Activated T-cell treated with anti-CD3 and anti-CD28 coated beads for 24 hours (primary cell): ENCODE measurements at places on chromosomes 6 and 20.

DNA sequence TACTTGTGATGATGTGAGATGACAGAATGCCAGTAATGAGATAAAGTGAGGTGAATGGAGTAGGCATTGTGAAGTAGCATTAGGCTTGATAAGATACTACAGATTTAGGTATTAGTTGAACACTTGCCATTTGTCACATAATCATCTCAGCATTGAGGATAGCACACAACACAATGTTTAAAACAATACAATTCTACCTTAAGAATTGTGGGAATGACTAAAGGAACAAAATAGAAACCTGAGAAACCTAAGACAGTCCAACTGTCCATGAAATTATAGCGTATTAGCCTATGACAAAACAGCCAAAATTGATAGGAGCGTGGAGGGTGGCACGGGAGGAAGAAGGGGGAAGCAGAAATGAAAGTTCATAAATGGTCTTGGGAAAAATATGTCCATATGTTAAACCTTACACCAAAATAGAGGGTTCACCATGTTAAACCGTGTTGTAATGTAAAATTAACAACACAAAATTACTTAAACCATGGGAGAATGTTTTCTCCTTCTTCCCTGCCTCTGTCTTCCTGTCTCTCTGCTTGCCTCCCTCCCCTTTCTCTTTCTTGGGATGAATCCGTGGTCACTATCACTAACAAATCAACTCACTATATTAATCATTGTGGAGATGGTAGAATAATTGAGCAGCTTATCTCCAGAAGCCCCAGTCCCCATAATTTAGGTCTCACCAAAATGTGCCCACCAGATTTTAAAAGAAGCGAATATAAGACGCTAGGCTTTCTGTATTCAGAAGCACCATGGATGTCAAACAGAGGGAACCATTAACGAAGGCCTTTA is 33.0 kb upstream of the HFE start:
- no peak for DNase-seq

DNA sequence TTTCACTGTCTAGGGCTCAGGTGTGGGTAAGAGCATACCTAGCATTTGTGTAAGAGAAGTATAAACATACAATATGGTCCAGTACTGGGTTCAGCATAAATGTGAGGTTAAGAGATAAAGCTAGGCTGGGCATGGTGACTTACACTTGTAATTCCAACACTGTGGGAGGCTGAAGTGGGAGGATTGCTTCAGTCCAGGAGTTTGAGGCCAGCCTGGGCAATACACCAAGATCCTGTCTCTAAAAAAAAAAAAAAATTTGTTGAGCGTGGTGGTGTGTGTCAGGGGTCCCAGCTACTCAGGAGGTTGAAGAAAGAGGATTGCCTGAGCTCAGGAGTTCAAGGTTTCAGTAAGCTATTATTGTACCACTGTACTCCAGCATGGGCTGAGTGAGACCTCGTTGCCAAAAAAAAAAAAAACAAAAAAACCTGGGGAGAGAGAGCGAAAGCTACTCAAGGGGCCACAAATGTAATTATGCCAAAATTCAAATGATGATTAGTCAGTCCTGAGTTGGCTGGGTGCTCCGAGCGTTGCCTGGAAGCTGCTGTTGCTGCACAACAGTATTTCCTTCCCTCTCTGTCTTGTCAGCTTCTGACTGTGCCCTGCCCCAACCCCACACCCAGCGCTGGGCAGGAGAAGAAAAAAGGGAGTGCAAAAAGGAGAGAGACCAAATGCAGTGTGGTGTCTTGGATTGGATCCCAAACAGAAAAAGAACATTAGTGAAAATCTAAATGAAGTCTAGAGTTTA is 24.0 kb downstream of the CMTR1 start:
- no peak for DNase-seq

DNA sequence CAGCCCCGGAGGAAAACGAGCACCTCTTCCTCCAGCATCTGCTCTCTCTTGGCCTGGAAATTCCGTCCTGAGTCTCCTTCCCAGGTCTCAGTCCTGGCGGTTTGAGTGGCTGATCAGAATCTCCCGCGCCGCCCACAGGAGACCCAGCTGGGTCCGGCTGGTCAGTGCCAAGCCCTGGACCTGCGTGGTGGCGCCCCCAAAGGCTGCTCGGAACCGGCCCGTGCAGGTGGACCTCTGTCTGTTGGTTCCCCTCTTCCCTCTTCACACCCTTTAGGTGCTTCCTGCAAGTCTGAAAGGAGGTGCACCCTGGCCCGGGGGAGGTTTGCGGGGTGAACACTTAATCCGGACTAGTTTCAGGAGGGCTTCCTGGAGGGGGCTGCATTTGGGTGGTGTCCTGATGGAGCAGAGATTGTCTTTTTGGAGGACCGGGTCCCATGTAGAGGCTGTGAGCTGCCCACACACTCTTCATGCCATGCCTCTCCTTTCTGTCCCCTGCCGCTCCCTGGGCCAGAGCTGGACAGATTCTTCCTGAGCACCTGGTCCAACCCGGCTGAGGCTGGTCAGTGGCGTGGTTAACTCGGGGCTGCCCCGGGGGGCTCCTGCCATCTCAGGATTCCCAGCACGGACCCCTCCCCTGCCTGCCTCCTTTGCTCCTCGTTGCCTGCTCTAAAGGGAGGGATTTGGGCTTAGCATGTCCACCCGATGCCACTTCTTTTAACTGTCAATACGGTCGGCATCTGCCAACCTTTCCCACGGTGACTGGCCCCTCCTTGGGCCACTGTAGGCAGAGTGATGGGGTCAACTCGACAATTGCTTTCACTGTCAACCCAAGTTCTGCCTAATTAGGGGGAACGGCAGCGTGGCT is 16.5 kb upstream of the BHLHE23 start:
- no peak for DNase-seq

GRCh38 chr6:39812853-39813533 is 20.8 kb downstream of the DAAM2 start:
- no peak for DNase-seq

- DNase-seq, result no peak
Observed at GRCh38 chr6:74596588-74596987, 609.3 kb downstream of the COL12A1 start.

DNA sequence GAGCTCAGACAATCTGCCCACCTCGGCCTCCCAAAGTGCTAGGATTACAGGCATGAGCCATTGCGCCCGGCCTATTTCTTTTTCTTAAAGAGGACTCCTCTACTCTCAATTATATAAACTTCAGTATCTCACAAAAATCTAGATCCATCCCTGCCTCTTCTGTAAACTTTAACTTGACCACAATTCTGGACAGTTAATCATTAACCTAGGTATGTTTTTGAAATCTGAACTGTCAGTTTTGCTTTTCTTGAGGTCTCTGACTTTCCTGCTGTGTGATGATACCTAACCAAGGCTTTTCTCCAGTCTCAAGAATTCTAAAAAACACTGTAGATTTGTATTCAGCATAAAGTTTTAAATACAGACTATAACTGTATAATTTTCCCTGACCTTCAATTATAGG is 388.2 kb upstream of the SYNCRIP start:
- no peak for DNase-seq

- no peak for DNase-seq
Observed at GRCh38 chr6:16146028-16146427, 17.1 kb downstream of the MYLIP start.

GRCh38 chr6:168342636-168343035 is 23.1 kb upstream of the DACT2 start:
- no peak for DNase-seq

DNA sequence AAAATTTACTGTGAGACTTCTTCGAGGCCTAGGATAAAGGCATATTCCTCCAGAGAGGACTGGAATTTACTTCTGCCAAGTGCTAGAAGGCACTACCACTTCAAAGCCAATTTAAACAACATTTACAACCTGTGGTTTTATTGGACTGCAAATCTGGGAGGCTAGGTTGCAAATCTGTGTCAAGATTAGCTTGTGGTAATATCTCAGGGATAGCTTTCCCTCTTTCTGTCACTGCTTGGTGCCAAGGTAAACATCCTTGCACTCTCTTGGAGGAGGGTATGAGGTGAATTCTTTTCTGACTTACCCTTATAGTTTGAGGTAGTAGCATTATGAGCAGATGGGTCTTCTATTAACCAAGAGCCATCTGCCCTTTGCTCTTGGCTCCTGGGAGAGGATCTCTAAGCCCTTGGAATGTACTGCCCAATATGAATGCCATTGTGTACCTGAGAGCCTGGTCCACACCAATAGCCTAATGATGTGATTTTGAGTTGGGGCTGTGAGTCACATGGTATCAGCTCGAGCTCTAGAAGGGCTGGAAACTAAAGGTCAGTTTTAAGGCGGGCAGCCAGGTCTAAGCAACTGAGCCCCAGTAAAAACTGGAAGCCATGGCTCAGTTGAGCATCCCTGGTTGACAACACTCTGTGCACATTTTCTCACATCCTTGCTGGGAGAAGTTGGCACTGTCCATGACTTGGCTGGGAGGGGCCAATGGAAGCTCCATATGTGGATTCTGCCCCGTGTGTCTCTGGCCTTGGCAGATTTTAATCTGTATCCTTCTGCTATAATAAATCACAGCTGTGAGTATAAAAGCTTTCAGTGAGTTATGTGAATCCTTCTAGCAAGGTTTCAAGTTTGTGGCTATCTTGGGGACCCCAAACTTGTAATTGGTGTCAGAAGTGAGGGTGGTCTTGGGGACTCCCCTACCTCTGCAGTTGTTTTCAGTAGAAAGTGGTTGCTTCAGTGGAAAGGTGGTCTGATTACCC is 188.1 kb downstream of the UBE3D start:
- no peak for DNase-seq

DNA sequence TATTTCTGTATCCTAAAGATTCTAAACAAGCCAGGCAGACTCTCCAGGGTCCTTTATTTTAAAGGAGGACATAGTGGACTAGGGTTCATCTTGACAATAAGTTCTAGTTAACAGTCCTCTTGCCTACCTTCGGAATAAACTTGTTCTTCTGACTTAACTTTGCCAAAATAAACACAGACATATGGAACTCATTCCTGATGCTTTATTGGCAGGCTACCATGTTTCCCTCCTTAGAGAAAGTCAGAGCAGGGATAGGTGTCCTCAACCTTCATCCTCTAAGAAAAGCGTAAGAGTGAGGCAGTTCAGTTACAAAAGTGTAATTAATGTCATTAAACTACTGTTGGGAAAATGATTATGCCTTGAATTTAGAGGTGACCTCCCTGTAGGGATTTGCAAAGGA is 46.9 kb upstream of the NRSN1 start:
- DNase-seq, result no peak

GRCh38 chr6:106099235-106099537 is 13.1 kb downstream of the PRDM1 start:
- DNase-seq, result no peak

GRCh38 chr6:70414813-70415212 is 1.5 kb downstream of the FAM135A start:
- DNase-seq, result no peak

DNA sequence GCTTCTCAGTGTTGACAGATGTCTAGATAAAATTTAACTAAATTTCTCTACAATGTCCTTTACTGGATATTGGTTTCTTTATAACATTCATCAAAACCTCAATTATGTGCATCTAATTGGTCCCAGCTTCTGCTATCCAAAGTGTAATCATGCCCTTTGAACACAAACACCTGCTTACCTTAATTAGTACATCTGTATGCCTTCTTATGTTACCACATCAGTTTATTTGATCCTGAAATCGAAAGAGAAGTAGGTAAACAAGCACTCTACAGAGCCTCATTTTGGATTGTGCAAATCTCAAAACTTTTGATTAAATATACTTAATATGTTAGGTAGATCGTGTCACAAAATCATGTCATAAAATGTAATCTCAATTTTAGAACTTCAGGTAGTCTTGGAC is 36.5 kb downstream of the TAB2 start:
- no peak for DNase-seq

GRCh38 chr6:80145509-80145908 is 39.0 kb downstream of the BCKDHB start:
- no peak for DNase-seq

DNA sequence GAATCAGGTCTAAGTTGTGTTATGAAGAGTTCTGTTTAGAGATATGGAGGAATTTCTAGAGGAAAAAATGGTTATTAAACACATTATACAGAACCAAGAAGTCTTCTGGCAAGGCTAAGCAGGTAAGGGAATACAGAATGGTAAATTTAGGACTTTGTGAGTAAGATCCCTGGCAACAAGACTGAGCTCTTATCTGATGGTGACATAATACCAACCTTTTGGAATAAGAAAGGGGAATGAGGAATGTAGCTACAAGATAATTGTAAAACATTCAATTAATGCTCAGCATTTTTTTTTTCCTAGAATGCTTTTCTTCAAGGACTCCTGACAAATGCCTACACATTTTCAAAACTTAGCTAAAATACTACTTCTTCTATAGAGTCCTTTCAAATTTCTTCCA is 51.8 kb downstream of the CYB5R4 start:
- no peak for DNase-seq

DNA sequence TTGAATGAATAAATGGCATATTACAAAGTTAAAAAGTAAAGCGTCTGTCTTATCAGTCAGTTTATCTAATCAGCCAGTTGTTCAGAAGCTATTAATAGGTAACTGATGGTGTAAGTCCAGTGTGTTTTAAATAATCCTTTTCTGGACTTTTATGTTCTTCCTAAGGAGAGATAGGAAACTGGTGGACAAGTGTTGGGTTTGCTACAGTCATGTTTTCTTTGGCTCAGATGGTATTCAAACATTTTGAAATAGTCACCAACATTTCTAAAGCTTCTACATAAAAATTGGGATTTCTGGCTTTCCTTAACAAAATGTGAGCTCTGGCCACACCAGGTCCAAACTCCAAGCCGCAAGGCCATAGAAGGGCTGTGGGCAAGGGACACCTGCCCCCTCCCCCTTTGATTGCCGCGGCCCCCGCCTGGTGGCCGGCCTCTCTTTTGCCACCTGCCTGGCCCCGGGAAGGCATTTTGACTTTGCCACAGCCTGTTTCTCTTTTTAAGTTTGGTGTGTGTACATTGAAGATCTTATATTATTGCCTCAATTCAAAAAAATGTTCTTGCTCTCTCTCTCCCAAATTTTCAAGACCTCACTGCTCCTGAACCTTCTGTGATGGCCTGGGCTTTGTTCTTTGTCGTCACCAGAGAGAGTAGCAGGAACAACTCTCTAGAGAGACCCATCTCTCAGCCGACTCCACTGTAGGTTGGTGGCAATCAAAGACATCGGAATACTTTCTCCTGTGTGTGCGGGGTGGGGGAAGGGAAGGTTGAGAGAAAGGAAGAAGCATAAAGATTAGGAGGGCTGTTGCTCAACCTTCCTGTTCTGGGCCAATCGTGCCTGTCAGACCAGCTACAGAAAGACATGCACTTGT is 84.0 kb upstream of the ZNF217 start:
- DNase-seq, result no peak

DNA sequence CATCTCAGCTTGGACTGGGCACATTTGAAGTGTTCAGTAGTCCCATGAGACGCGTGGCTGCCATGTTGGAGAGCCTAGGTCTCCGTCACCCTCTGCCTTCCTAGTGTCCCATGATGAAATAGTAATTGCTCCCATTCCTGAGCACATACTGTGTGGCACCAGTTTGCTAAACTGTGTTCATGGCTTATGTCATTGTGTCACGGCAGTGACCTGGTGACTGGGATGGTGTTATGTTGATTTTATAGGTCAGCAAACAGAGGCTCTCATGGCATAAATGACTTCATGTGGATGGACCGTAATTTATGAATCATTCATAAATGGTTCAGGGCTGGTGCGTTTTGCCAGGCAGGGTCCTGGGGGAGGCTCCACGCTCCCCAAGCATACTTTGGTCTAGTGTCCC is 3.8 kb downstream of the BCAS4 start:
- no peak for DNase-seq

- DNase-seq, result no peak
Observed at GRCh38 chr6:154502553-154502952, 7.9 kb downstream of the CNKSR3 start.
